Caki2 (cell line): ENCODE measurements at places on chromosomes 2 and 18. TPM values are rescaled to one million over a fixed set of nuclear protein-coding genes. Genes with fewer than 3 reads are reported as not detected.
A peak's percentile ranks its signal among the peaks of the same experiment; 100 is the strongest.

- no peak for DNase-seq
These were observed 264.0 kb upstream of the FBXO11 start for GRCh38 chr2:48170281-48170680.

Gene COL3A1
- total RNA-seq: 0.03 and 3.6 TPM in 2 replicates

GRCh38 chr18:21194871-21195771, 46.9 kb upstream of the GREB1L start:
- peak; percentile 32 for DNase-seq

GRCh38 chr2:26691881-26692278, 642 bp upstream of the KCNK3 start:
- peak; percentile 93 for DNase-seq

Gene VWA3B
- total RNA-seq: not detected in 2 replicates

Gene UPP2
- not detected in 2 replicates for total RNA-seq

DNA sequence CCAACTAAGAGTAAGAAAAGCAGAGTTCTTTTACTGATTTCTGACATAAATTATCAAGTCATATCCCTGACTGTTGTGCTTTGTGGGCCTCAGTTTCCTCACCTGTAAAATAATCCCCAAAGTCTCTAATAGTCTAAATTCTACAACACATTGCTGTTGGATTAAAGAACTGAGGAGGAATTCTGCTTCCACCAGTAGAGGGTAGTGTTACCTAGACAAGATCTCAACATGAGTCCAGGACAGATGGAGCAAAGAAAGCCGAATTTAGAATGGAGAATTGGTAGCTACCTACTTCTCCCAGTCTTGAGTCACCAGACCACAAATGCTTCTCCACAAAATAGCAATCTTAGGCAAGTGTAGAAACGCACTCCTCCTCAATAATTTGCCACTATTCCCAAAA, 462.5 kb upstream of the FSHR start:
- peak; percentile 7 for DNase-seq
